ENCODE measurements at places on chromosomes 6 and 20. TPM values are rescaled to one million over a fixed set of nuclear protein-coding genes. Genes with fewer than 3 reads are reported as not detected.

GRCh38 chr20:57236813-57237584 is 29.4 kb downstream of the BMP7 start:
- DNase-seq = no peak

- DNase-seq = no peak
Observed at GRCh38 chr20:51327251-51327841, 215.2 kb downstream of the NFATC2 start.

DNA sequence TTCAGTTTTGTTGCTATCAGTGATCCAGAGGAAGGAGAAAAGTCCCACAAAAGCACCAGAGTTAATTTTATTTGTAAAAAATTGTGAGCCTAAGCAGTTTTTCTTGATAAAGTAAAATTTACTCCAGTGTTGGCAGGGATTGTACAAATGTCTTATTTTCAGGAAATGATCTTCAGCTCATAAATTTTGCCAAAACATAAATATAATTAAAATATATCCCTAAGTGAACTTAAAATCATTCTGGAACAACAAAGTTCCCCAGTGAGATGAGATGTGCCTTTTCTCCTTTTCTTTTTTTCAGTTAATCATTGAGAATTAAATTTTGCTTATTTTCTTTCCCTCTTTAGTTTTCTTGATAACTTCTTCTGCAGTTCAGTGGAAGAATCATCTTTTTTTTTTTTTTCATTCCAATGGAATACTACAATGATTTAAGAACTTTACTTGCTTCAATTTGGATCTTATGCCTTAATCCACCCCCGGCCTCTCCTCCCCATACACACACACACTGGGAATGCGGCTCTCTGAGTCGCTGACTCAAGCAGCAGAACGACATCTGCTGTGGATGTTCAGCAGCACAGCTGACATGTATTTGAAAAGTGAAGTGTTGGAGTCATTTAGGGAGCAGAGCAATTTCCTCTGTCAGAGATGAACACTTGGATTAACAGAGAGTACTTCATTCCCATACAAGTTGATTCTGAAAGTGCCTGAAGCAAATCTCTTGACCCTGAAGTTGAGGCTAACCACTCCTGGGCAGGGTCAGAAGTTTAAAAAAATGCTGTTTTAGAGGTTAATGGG is 27.7 kb upstream of the LAMA4 start:
- peak; percentile 44 for DNase-seq

- no peak for DNase-seq
Observed at GRCh38 chr6:158168040-158168289, at the start of gene SERAC1. SERAC1 (minus strand) TSS chr6:158168262; CDS start chr6:158158363, 9,899 bp downstream.

DNA sequence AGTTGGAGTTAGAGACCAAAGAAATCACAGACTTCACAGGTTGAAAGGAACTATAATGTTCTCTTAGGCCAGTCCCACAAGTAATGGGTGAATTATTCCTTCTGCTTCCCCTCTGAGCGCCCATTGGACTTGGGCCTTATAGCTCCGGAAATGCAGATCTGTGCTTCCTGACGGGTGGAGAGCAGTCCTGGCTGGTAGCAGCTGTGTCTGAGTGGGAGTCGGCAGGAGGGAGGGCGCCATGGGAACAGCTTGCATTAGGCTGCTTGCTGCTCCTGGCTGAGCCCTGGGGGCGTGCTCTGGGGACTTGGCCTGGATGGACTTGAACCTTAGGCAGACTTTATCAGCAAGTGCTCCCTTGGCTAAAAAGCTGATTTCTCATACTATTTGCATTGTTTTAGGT is 18.4 kb upstream of the NUP153 start:
- DNase-seq = no peak

GRCh38 chr20:16639027-16639941 is 66.0 kb upstream of the KIF16B start:
- no peak for DNase-seq

GRCh38 chr6:36345681-36346466 is 9.2 kb upstream of the BNIP5 start:
- DNase-seq = no peak

- DNase-seq = peak; percentile 51
Observed at GRCh38 chr6:88166493-88167351, 575 bp upstream of the CNR1 start.

DNA sequence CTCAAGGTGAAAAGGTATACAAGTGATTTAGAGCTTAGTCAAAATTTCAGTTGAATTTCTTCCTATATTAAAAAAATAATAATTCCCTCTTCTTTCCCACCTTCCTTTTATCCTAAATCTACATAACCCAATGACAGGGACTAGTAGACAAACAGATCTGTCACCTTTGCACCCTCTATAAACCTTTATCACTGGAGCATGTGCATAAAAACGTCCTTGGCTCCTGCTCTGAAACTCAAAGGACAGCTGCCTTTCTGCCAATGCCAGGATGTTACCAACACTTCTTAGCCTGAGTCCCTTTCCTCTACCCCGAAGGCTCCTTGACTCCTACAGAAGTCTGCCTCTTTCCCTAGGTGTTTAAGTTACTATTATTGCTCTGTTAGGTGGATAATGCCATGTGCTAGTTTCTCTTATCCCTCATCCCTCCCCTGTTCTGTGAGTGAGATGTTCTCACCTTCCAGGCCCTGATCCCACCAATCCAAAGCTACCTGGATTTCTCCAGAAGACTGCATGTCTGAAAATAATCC is 4.3 kb downstream of the CLVS2 start:
- DNase-seq = no peak

- DNase-seq = peak; percentile 87
Observed at GRCh38 chr20:50395251-50395729, 114.9 kb upstream of the PTPN1 start.

DNA sequence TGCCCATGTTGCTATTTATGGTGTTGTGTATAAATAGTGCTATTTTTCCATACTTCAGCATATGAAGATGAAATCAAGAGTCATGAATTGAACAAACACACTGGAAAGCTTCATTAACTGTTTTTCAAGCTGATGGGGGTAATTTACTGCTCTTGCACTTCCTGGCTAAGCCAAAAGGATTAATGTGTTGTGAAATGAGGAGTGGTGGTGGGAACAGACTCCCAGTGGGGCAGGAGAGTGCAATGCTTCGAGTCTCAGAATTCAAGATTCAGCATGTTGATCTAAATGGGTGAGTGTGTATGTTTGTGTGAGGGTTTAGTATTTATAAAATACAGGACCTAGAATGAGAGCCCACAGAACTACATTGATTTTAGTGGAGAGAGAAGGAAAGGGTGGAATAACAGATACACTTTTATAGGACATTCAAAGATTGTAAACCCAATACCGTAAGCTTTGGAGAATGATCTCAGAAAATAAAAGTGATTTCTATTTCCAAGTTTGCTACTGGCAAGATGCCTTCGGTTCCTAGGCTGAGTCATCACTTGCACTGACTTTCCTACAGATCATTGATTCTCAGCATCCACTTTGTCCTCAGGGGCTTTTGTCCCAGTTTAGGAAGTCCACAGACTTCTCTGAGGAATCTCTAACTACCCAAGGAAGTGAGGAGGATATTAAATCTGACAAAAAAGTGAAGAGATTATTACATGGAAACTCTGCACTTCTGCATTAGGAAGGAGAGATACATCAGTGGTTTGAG is 303.6 kb downstream of the TRDN start:
- DNase-seq = no peak

GRCh38 chr6:107657755-107658461 is 166.2 kb downstream of the SCML4 start:
- peak; percentile 79 for DNase-seq

- DNase-seq = no peak
Observed at GRCh38 chr6:112470376-112470775, 123.2 kb downstream of the RFPL4B start.

GRCh38 chr6:157656437-157656997 is 166.5 kb upstream of the SNX9 start:
- no peak for DNase-seq

Gene OR2J3
- total RNA-seq = not detected

Gene PKIB
- total RNA-seq = 3.2 TPM

Gene MATN4
- total RNA-seq = not detected

Gene GPR63
- 0.71 TPM for total RNA-seq

Gene BPIFB1
- total RNA-seq = 263 TPM

Gene F13A1
- 187 TPM for total RNA-seq

Measured in lower lobe of right lung (tissue), 2 donors.